ENCODE measurements at places on chromosomes 16 and 17.

GRCh38 chr17:80843741-80844156, 147.9 kb upstream of the CHMP6 start:
- DNase-seq: no peak

- peak; percentile 50 for DNase-seq
These were observed 13.3 kb upstream of the ATP6V0C start for GRCh38 chr16:2500430-2500917.

DNA sequence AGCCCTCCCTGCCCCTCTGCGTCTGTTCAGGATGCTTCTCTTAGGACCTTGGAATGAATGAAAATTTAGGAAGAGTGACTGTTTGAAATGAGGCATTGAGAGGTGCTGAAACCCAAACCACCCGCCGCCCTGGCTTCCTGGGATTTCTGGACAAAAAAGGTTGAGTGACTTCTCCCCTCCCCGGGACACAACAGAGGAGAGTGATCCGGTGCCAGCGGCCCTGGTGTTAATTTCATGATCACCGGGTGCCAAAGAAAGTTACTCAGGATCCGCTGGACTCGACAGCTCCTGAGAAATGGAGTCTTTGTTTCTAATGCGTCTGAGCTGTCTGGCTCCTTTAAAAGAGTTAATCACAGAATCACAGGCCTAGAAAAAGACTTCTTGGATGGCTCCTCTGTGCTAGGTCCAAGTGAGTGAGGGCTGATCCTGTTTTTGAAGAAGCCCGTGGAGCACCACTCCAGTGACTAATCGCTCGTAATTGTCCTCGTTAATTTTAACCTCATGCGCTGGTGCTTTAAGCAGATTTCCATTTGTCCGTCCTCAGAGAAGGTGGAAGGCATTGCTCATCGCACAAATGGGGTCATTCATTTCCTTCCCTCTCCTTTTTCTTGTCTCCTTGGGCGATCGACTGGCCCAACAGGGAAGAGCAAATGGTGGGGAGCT, 144.4 kb upstream of the ZFHX3 start:
- no peak for DNase-seq

DNA sequence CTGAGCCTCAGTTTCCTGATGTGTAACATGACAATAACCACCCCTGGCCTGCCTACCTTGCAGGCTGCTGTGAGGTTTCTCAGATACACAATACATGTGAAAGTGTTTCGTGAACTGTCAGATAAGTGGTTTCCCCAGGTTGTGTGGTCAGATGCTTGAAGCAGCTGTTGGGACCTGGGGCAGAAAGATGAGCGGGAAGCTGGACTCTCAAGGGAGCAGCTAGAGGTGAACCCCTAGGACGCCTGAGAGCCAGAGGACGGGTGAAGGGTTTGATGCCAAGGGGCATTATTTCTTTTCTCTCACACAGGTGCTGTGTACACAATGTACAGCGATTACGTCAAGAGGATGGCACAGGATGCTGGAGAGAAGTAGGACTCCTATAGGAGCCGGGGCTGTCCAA, 2.3 kb downstream of the HIGD1B start:
- no peak for DNase-seq

DNA sequence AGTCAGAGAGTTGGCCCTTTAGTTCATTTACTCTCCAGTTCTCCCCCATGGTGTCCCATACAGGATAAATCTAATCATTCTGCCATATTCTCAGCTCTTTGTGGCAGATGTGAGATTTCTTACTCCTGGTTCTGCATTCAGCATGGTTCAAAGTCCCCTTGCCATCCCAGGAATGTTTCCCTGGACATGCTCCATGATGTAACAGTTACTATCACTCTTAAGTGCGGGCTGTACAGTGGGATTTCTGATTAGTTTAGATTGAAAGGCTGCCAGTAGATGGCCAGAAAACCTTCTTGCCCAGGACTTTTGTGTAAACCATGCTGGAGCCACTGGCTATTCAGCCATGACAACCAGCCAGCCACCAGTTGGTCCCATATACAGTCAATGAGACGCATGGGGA, 10.4 kb downstream of the KRT37 start:
- no peak for DNase-seq

GRCh38 chr17:32185875-32186274, 43.6 kb downstream of the RHOT1 start:
- DNase-seq: no peak

- no peak for DNase-seq
These were observed 20.9 kb downstream of the FAM20A start for GRCh38 chr17:68580236-68580770.

DNA sequence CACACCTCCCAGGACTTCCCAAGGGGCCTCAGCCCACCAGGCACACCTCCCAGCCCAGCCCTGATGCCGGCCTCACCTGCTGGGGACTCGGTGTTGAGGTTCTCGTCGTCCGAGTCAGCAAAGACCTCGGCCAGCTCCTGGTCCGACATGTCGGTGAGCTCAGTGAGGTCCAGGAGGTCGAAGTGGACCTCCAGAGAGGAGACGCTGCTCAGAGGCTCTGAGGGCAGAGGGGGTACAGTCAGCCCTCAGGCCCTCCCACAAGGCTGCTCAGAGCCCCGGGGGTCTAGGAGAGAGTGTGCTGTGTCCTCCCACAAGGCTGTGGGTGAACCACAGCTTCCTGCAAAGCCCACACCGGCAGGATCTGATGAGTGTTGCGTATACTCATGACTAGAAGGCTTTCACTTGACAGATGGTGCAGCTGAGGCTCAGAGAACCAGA, 10.5 kb downstream of the DBNDD1 start:
- DNase-seq: no peak

- DNase-seq: no peak
These were observed 20.3 kb downstream of the GPR142 start for GRCh38 chr17:74387365-74388218.

GRCh38 chr16:30409125-30410060, 2.0 kb downstream of the ZNF771 start:
- DNase-seq: peak; percentile 91

DNA sequence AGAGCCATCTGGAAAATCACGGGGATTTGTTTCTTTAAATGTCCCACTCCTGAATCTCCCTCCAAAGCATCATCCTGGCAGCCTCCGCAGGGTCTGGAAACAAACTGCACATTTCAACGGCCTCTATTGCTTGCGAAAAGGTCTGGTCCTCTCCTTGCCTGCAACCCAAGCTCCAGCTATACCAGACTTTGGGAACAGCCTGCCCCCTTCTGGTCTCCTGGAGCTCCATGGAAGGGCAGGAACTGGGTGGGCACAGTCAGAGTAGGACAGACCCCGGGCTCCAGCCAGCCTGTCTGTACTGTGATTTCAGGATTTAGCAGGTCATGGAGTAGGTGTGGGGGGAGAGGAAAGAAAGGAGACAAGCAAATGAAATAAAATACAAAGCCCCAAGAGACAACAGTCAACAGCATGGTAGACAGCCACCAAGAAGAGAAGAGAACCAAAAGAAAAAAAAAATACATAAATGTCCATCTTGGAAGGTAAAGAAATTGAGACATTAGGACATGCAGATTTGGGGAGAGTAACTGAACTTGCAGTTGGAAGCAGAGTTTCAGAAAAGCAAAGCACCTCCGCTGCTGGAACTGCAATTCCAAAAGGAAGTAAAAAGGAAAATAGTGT, 2.7 kb downstream of the XYLT1 start:
- no peak for DNase-seq

DNA sequence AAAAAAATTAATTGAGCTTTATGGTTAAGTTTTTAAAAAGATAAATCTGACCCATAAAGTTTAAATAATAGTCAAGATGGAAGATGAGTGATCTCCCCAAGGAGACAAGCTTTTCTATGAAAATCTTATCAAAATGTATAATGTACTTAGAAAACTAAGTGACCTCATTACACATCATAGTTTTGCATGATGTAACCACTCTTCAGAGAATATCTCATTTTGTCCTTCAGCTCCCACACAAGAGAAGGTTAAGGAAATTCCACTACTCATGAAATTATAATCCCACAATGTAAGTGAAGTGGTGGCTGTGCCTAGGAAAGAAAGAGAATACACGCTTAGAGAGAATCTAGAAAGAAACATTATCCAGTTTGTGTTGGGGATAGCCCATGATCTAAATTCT, 14.3 kb downstream of the STAT3 start:
- DNase-seq: no peak

DNA sequence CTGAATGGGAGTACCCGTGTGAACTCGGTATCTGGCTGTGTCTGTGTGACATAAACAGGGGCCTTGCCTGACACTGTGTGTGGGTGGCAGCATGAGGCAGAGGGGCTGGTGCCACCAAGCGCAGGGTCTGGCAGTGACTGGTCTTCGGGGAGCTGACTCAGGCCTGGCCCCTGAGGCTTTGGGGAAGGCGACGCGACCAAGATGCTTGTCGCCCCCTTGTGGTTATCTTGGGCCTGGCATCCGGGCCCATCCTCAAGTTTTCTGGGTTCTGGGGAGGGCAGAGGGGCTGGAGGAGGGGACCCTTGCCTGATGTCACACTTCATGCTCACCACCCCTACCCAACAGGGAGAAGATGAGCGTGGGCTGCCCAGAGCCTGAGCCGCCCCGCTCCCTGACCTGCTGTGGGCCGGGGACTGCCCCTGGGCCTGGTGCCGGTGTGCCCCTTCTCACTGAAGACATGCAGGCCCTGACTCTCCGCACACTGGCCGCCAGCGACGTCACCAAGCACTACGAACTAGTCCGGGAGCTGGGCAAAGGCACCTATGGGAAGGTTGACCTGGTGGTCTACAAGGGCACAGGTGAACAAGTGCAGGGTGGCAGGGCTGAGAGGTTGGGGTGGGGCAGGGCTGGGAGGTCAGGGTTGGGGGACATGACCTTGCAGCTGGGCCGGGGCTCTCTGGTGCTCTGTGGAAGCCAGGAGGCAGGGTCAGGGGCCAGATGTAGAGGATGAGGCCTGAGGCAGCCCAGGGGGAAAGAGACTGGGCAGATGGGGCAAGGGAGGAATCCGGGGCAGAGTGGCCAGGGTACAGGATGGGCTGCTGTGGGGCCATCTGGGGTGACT, 24.9 kb downstream of the SBK1 start:
- peak; percentile 66 for DNase-seq

All from left lobe of liver (tissue), 2 donors.